ENCODE measurements at places on chromosomes 5 and 9. TPM values are rescaled to one million over a fixed set of nuclear protein-coding genes. Genes with fewer than 3 reads are reported as not detected.
A peak's percentile ranks its signal among the peaks of the same experiment; 100 is the strongest.

PCDHA12 gene
- total RNA-seq, result not detected

DNA sequence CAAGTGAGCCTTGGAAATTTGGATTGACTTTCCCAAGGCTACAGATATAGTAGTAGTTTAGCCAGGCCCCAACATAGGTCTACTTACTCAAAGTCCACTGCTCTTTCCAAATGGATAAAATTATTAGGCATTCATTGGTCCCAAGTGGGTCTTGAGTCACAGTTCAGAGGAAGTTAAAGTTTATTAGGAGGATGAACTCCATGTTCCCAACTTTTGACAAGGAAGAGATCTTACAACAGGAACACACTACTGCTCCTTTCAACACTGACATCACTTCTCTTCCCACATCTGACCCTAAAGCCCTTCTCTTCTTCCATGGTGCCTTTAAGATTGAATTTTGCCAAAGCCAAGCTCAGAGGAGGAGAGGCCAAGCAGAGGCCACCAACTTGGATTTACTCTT, 234.5 kb upstream of the TRIM32 start:
- DNase-seq, result no peak

TLE1 gene
- total RNA-seq, result 38.8 TPM

GRCh38 chr5:91291628-91292569, 91.2 kb downstream of the ARRDC3 start:
- no peak for DNase-seq

- no peak for DNase-seq
These were observed 2.9 kb downstream of the FANCG start for GRCh38 chr9:35076848-35077247.

DNA sequence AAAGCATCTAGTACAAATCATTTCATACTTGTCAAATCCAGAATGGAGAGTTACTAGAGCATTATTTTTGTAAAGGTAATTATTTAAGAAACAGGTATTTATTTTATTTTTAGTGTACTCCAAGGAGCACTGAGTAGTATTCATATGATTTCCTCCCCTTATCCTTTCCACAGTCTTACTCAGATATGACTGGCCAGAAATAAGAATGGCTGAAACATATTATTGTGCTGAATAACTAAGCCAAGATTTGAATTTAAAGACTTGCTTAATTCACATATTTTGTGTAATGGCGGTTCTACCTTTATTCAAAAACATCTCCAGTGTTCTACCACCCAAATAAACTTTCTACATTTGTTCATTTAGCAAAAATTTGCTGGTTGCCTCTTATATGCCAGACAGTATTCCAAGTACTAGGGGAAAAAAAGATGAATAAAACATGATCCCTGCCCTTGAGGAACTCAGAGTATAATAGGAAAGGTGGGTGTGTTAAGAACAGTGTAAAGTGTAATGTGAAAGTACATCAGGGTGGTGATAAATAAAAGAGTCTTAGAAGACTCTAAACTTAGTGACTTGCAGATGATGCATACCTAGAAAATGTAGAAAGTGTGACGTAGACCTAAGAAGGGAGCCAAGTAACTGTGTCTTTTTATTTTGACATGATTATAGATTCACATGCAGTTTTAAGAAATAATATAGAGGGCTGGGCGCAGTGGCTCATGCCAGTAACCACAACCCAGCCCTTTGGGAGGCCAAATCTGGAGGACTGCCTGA, 110.4 kb upstream of the GRHPR start:
- no peak for DNase-seq

DNA sequence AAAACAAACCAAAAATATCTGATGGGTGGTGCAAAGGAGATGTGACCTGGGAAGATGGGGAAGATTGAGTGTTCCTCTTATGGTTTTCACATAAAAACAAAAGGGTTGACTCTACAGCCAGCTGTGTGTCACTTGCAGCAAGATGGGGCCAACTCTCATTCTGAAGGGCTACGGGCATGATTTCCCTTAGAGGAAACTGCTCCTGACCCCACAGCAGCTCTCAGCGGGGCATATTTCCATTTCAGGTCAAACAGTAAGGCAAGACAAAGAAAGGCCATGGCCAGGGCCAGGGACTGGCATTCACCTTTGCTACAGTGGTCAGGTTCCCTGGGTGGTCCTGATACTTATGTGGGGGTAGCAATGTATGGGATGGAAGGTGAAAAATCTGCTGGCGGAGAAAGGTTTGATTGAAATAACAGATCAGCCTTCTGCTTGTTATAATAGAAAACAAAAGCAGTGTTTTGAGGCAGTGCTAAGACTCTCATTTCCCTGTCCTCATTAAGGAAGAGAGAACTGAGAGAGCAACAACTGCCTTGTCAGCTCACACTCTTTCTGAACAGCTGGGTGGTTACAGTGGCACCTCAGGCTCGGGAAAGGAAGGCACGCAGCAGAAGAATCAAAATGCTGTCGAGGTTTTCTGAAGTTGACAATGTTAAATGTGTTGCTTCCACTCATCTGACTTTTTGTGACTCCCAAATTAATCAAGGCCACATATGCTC, 120.7 kb upstream of the PCA3 start:
- DNase-seq, result no peak

DNA sequence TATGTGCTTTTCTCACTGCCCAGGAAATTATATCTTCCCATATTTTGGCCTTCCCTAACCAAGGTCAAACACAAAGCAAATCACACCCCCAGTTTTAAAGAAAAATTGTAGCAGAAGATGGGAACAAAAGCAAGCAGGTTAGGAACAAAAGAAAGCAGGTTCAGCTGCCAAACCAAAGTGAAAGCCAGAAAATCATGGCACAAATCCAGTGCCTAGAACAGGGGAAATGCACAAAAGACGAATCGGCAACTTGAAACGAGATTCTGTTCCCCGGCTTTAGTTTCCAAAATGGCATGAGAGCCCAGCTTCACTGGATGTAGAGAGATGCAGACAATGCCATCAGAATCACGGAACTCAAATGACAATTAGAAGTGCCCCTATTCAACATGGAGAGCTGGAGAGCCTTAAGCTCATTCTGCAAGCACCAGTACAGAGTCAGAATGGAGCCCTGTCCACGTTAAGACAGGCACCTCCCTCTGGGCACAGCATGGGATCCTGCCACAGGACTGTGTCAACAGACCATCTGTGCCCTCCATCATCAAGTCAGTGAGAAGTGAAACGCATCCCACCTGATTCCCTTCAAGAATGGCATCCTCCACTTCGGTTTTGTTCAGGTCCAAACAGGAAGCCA, 13.8 kb downstream of the DNAH5 start:
- DNase-seq, result no peak

CDKN2AIPNL gene
- total RNA-seq, result 15.5 TPM

DNA sequence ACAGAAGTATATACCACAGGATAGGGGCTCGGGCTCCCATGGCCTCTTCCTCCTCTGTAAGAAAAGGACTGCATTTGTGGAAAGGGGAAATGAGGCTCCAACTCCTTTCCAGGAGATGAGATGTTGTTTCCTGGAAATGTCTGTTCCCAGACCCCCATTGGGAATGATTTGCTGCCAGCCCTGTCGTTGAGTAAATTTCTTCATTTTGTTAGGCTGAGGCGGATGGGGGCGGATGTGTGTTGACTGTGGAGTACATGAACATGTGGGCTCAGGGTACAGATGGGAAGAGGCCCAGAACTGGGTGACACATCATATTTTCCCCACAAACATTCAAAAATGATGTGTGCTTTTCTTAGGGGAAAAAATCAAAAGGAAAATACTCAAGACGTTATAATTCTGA, 28.8 kb upstream of the TNFAIP8 start:
- peak; percentile 53 for DNase-seq

DNA sequence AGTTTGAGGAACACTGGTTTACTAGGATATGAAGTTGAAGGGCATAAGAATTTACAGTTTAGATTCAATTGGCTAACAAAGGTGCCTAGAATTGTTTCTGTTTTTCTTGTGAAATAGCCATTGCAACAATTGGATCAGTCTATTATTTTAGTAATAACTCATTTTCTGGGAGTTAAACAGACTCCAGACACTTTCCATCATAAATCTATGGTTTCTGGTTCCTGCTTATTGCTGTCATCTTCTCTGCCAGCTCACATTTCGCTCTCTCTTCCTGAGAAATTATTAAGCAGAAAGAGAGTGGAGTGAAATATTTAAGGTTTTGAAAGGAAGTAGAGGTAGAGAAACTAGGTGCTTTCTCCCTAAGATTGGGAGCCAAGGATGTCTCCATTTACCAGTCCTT, 165.1 kb upstream of the PRR16 start:
- DNase-seq, result no peak
